Suppressor macrophage (primary cell): ENCODE measurements at places on chromosomes 4 and X.
A peak's percentile ranks its signal among the peaks of the same experiment; 100 is the strongest.

GRCh38 chr4:126446917-126447316 is 1132.2 kb downstream of the FAT4 start:
- no peak for DNase-seq

DNA sequence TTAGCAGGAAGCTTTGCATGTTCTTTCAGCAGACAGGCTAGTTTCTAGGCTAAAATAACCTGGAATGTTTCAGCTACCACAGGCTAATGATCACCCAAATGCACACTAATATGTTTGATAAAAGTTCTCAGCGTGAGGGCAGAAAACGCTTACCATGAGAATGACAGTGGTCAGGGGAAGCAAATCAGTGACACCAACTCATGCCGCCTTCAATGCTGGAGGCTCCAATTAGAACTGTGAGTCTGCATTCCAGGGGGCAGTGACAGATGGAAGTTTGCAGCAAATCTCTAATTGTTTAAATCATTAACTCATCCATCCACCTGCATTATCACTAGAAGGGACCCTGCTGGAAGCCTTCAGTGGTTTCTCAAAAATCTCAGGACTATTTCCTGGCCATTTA is 43.2 kb downstream of the ANOS1 start:
- no peak for DNase-seq

DNA sequence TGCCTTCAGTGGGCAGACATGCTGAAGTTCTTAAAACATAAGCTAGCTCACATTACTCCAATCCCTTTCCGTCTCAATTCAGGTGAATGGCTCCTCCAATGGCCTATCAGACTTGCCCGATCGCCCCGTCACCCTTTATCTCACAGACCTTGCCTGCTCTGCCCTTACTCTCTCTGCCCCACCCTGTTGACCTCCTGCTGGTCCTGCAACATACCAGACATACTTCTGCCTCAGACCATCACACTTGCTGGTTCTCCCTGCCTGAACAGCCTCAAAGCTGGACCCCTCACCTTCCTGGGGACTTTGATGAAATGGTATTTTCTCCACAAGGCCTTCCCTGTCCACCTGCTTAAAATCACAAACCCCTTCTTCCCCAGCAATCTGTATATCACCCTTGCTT is 340.1 kb upstream of the NR3C2 start:
- no peak for DNase-seq

DNA sequence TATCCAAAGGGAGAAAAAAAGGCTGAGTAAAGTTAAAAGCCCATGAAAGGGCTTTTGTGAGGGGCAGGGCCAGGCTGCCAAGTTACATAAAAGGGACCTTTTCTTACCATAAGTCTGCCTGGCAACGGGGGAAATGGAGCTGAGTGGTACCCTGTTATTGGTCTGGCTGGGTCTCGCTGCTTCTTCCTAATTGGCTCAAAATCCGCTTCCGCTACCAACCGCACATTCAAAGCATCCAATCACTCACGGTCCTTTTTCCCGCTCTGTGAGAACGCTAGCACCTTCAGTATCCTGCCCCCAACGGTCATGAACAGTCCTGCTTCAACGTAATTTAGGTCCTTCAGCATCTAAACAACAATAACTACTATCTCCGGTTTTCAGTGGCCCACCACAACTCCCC is 611 bp downstream of the TEX11 start:
- DNase-seq: no peak

GRCh38 chrX:25295466-25295865 is 279.7 kb upstream of the ARX start:
- no peak for DNase-seq

- peak; percentile 1 for DNase-seq
These were observed 831.7 kb upstream of the POU3F4 start for GRCh38 chrX:82676386-82676785.
